ENCODE measurements at places on chromosomes 12 and 14.

DNA sequence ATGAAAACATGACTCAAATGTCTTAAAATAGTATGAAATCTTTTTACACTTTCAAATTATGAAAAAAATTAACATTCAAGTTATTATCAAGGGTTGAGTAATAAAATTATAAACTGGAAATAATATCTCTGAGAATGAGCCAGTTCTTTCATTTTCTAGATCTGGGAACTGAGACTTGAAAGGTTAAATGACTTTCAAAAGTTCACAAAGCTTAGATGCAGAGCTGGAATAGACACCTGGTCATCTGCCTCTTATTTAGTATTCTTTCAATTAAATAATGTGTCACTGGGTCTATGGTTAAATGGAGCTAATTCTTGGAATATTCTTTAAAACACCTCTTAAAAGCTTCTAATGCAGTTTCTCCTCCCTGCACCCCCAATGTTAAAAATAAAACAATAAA is 86.6 kb downstream of the CDK17 start:
- DNase-seq = no peak

DNA sequence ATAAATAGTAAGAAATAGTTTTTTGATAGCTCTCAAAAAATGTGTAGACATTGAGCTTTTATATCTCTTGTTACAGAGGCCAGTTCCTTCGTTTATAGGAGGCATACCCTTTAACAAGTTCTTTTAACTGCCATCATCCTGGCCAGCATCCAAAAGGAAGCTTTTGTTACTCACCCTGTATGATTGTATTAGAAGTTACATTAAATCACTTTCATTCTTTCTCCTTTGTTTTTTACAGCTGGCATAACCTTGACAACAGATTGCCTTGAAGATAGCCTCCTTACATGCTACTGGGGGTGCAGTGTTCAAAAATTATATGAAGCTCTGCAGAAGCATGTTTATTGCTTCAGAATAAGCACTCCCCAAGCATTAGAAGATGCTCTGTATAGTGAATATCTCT is 20.1 kb downstream of the CGRRF1 start:
- DNase-seq = no peak

DNA sequence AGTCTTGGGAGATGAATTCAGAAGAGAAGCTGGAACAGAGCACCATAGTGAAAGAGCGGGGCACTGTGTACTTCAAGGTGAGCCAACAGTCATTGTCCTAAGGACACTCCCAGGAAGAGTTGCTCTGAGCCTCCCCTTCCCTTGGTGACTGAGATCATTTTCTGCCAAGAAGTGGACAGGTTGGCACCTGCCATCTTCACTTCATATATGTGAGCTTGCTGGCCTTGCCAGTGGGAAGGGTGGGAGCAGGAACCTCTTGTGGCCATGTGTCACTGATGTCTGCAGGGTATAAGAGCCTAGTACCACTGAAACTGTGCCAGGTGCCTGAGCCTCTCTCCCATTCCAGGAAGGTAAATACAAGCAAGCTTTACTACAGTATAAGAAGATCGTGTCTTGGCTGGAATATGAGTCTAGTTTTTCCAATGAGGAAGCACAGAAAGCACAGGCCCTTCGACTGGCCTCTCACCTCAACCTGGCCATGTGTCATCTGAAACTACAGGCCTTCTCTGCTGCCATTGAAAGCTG is 5.3 kb downstream of the FKBP4 start:
- DNase-seq = no peak

GRCh38 chr14:99522457-99522891 is 41.3 kb downstream of the CCNK start:
- no peak for DNase-seq

DNA sequence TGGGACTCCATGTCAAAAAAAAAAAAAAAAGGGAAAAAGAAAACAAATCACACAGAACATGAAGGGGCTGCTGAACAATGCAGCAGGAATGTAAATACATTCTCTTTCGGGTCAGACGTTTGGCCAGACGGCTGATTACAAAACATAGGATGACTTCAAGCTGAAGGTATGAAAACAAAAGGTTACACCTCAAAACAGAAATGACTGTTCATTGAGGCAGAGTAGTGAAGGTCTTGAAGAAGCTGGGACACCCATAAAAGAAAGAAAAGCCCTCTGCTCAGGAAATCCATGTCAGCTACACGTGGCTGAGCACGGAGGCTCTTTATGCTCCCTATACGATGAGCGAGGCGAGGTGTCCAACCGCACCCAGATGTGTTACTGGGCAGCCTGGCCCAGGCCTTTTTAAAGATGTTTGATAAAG is 37.7 kb downstream of the FGD4 start:
- no peak for DNase-seq

- no peak for DNase-seq
Observed at GRCh38 chr12:89789862-89790261, 81.2 kb upstream of the ATP2B1 start.

- DNase-seq = no peak
Observed at GRCh38 chr14:84336433-84336832, 1193.5 kb upstream of the FLRT2 start.

DNA sequence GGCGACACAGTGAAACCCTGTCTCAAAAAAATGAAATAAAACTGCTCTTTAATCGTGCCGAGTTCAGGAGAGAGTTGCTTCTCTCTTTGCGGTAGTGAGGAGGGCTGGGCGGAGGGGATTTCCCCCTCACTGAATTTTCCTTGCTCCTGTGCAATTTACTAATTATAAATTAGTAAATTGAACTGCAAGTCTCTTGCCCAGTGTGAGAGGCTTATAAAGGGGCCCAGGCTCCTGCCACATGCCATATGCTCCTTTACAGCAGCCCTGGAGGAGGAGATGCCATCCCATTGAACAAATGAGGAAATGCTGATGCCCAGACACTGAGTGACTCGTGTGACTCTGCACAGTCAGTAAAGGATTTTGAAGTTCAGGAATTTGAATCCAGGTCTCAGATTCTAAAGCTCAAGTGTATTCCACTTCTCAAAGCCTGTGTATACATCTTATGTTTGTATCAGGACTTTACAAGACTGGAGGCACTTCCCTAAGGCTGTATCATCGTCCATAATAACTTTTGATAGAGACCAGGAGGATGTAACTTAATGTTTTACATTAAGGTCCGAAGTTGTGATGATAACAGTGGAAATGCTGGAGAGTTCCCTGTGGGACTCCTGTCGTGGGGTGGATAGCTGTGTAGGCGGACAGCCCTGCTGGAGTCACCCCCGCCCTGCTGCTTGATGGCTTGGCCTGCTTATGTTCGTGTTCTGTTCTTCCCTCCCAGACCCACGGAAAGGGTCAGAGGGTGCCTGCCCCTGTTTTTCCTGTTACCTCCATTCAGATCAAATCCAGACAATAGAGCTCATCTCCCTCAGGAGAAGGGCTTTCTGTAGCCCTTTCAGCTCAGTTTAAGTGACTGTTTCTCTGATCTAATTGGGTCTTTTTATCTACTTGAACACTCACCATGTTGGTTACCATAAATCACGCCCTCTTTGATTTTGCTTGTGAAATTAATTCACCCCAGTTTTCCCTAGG is 13.9 kb downstream of the PELI2 start:
- DNase-seq = no peak

GRCh38 chr12:56709759-56710376 is 15.2 kb downstream of the NACA start:
- no peak for DNase-seq

DNA sequence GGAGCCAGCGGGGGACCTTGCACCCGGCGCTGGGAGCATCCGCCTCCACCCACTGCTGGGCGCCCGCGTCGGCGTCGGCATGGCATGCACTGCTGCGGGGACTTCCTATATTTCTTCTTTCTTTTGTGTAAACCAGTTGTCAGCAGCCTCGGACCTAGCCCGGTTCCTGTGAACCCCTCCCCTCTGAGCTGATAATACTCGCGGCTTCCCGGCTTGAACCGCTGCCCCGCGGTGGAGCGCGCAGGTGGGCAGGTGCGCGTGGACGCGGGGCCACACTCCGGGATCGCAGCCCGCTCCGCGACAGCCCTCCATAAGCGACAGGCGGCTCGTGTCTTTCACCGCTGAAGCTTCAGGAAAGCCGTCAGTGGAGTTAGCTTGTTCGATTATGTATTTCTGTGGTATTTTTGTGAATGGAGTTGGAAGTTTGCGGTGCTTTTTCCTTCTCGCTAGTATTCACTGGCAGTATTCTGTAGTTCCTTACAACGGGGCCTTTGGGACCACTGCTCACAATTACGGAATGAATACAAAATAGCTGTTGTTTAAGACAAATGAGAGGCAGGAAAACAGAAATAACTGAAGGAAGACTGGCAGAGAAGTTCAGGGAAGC is 870 bp downstream of the BMAL2 start:
- no peak for DNase-seq

- no peak for DNase-seq
Observed at GRCh38 chr12:20475542-20475941, 107.2 kb downstream of the PDE3A start.

DNA sequence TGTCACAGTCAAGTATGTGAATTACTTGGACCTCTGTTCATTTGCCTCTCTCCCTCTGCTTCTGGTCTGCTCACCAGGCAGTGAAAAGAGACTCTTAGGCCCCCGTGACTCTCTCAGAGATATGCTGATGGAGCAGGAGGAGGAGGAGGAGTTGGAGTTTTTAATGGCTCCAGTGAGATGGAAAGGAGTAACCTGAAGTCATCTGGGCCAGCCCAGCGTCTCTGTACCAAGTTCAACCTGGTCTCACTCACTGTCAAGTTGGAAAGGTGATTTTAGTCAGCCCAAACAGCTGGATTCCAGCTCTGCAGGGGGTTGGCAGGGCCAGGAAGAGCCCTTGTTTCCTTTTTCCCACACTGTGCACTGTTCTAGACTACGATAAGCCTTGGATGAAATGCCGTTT is 48.6 kb downstream of the SH2B3 start:
- DNase-seq = no peak

DNA sequence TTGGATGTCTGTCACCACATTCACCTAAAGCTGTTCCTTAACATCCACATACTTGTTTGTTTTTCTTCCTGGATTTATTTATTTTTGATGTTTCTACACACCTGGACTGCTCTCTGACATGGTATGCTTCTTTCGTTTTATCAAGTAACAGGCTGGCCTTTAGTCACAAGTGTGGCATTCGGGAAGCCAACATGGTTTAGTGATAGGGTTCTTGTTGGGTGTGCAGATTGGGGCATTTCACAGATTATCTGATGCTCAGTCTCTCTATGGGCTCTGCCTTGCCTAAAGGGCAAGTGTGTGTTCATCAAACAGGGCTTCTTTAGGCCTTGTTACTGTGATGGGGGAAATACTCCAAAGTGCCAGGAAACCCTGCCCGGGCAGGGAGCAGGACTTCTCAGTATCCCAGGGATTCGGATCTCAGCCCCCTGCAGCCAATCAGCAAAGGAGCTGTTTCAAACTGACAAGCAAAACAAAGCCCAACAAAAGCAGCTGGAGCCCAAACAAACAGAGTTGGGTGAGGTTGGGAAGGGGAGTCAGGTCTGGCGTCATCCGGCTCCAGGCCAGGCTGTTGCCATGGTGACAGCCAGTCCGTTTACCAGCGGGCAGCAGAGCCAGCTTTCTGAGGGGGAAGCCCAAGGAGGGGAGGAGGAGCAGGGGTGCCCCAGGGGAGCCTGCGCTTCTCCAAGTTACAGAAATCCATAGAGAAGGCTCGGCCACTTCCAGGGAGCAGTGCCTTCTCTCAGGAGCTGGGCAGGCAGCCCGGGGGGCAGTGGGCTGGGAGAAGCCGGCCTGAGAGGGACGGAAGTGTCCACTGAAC is 31.9 kb downstream of the FOS start:
- DNase-seq = peak; percentile 88
